ENCODE measurements at places on chromosomes 6 and 20. TPM values are rescaled to one million over a fixed set of nuclear protein-coding genes. Genes with fewer than 3 reads are reported as not detected.
A peak's percentile ranks its signal among the peaks of the same experiment; 100 is the strongest.

DNA sequence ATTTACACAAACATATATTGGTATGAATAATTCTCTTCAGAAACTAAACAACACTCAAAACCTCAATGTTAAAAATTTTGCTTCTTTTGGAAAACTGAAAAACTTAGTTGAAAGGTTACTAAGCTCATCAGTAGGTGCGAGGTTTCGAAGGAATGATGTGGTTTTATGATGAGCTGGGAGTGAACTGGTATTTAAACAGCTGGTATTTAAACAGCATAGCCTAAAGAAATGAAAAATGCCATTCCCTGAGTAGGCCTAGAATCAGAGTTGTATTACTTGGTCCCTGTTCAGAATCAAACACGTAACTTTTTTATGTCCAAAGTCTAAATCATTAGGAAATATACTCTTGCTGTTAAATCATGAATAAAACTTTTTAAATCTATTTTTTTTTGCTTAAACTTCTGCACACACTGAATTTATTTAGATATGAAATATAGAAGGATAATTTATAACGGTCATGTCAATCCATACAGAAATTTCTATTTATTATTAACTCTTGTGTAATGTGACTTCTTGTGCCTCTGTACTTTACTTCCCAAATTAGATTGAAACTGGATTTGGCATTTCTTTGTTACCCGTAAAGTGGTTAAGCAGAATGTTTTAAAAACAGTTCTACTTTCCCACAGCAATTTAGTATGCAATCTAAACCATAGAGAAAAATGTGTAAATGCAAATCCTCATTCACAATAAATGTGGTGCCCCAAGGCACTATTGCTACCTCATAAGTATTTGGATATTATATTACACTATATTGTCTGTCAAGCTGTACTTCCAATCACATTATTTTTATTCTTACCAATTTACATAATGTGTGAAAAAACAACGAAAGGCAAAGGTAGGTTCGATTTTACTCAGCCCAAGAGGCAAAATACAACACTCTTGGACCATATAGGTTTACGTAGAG is 124.1 kb downstream of the HS3ST5 start:
- no peak for DNase-seq

DNA sequence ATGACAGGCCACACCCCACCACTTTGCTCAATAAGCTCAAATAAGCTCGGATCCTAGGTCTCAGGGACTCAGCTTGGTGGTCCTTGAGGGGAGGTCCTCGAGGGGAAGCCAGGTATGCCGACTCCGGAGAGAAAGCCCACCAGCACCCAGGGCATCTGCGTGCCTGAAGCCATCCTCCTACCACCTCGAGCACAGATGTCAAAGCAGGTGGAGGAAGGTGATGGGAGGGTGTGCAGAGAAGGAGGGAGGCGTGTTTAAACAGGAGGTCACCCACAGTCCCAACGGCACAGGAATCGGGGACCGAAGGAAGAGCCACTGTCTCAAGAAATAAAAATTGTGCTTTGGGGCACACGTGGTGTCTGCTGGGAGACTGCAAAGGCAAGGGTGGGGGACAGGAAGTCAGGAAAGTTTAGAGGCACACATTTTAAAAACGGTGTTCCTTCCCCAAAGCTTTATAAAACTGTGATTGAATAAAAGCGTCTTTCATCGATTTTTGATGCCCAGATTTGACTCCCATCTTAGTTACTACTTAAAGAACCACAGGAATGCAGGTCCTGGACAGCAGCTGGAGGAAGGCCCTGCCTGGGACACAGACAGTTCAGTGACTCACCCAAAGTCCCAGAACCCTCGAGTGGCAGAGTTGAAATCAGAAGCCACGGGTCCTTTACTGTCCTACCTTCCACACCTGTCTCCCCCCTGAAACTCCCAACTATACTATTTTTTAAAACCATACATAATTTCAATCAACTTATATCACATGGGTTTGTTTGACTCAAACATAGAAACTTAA is 221.0 kb upstream of the PDE10A start:
- no peak for DNase-seq

GRCh38 chr20:4071178-4071693 is 55.9 kb upstream of the RNF24 start:
- DNase-seq, result no peak

DNA sequence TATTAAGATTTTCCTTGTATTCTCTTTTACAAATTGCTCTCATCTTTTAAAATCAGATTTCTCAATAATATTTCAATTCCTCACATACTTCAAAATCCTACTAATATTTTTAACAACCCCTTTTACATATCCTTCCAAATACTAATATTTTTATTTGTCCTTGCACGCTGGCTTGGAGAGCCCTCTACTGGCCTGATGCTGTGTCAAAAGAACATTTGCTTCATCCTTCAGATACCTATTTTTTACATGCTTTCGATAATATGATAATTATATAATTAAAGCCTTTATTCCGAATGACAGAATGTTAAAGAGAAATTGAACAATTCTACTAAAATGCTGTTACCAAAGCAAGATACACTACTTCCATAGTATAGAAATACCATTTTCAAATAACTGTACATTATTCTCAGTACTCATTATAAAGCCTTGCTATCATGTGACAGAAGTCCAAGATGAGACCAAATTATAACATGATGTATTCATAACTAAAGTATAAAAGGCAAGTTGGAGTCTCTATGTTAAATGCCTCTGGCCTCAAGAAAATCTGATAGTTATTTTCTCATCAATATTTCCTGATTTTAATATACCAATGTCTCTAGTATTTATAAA is 39.0 kb upstream of the PLN start:
- peak; percentile 32 for DNase-seq

DNA sequence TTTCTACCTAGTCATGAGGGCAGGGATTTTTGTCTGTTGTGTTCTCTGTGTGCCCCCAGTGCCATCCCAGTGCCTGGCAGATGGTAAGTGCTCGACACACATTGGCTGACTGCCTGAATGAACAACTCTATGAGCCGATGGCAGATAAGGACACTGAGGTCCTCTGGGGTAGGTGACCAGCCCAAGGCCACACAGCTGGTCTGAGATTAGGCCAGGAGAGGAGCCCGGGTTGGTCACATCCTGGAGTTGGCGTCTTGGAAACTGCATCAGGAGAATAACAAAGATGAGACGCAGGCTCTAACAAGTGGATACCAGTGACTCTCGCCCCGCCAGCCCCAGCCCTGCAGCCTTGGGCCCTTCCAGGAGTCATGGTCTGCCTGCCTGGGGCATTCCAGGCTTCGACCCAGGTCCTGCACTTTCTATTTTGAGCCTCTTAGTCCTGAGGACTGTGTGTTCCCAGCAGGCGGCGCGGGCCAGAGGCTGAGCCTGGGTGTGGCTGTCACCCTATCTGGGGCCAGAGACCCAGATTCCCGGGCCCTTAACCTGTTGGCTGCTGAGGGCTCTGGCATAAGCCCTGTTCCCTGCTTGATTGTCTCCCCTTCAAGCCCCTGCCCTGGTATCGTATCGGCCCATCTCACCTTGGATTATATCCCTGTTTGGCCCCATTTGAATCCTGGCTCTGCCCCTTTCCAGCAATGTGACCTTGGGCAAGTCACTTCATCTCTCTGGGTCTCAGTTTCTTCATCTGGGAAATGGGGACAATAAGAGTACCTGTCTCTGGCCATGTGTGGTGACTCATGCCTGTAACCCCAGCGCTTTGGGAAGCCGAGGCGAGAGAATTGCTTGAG is 88.3 kb downstream of the CEBPB start:
- no peak for DNase-seq

GRCh38 chr20:44584162-44584561 is 1.8 kb downstream of the PKIG start:
- DNase-seq, result no peak

DNA sequence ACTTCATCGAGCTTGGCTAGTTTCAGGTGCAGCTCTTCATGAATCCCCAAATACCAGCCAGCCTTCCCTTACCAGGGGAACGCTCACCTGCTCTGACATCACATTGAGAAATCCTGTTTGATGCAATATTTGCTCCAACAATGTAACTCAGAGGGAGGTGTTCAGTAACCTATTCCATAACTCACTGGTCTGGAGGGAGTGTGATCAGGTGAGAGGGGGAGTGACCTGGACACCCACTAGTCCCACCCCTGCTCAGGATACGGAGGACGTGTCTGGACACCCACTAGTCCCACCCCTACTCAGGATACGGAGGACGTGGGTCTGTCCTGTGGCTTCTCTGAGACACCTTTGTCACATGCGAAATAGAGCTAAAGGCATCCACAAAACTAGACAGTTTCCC is 70.3 kb downstream of the HUS1B start:
- peak; percentile 2 for DNase-seq

GRCh38 chr20:25054096-25054820 is 3.7 kb downstream of the ACSS1 start:
- no peak for DNase-seq

DNA sequence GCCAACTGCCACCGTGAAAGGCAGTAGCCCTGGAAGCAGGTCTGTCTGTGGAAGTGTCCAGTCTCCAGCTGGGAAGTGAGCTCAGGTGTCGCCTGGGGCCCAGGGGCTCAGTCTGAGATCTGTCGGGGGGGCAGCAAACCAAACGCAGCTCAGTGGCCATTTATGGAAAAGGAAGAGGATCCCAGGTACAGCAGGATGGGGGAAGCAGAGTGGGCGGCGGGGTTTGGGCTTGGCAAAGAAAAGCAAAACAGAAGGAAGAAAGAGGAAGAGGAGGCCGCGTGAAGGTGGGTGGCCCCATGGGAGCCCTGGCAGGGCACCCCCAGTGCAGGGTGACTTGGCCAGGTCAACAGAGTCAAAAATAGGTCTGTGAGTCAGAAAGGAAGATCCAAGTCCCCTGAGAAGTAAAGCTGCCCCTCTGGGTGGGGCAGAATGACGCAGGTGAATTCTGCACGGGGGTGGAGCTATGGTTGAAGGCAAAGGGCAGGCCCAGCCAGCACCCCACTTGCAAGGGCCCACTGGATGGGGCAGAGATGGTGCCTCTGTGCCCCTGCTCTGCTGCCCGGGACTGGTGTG is 5.3 kb downstream of the PXDC1 start:
- DNase-seq, result no peak

- DNase-seq, result no peak
Measured at GRCh38 chr20:45408646-45409213, 641 bp downstream of the DBNDD2 start.

DNA sequence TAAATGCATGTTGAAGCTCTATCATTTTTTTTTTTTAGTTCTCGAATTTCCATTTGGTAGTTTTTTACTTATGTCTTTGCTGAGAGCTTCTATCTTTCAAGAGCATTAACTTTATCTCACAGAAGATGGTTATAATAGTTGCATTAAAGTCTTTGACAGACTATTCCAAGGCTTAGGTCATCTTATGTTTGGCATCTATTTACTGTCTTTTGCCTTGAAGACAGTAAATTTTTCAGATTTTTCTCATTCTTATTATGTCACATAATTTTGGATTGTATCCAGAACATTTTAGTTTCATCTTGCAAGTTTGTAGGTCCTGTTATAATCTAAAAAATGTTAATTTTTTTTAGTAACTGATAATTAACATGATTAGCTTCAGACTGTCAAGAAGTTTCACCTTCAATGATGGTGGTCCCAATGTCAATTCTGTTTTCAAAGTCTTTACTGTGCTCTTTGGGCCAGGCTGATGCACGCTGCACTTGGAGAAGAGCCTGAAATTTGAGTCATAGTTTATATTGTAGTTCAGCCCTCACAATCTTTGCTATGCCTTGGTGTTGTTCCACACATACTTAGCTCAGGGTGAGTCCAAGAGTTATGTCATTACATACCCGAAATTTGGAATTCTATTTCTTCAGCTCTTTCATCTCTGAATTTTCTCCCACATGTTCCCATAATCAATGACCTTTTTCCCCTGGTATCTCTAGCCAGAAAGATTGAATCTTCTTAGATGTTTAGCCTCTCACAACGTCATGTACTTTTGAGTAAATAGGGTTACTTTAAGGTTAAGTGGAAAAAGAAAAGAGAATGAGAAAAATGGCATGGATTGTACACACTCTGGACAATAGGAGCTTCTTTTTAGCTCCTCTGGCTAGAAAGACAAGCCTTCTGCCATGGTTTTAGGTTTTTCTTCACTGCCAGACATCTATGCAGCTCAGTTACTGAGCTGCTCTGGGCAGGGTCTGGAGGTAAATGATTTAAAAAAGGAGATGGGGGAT is 110.3 kb upstream of the BTBD3 start:
- DNase-seq, result no peak

DNA sequence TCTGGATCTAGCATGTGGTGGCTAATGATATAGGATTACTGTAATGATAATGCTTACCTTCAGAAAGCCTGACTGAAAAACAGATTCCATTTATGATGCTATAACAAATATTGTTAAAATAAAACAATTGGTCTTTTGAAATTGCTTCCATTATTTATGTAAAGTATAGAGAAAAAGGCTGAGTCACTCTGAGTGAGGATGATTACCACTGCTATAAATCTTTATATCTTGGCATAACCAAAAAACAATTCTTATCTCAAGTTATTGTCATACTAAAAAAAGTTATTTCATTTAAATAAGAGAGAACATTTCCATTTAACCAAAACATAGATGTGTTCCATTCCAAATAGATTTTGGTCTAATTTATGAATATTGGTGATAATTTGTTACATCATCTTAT is 53.0 kb upstream of the DST start:
- DNase-seq, result no peak

DNA sequence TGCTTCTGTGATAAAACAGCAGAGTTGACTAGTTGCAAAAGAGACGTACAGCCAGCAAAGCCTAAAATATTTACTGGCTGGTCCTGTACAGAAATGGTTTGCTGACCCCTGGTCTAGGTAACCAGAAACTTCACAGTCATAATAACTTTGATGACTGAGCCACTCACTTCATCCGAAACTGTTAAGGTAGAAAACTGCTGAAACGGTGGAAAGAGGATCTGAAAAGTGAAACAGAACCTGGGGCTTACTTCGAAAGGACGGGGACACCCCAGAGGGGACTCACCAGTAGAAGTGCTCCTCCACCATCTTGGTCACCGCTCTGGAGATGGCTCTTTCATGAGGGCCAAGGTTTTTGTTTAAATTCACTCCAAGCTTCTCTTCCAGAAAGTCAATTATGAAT is 16.4 kb downstream of the FAXC start:
- DNase-seq, result no peak

DNA sequence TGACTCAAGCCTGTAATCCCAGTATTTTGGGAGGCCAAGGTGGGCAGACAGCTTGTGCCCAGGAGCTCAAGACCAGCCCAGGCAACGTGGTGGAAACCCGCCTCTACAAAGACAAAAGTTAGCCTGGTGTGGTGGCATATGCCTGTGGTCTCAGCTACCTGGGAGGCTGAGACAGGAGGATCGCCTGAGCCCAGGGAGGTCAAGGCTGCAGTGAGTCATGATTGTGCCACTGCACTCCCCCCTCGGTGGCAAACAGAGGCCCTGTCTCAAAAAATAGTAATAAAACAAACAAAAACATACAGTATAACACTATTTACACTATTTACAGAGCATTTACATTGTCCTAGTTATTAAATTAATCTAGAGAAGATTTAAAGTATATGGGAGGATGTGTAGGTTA is 56.0 kb upstream of the PIM1 start:
- DNase-seq, result no peak

GRCh38 chr6:130288065-130288464 is 65.3 kb upstream of the SAMD3 start:
- no peak for DNase-seq

SNAP91 gene
- 0.95 TPM for total RNA-seq

SASH1 gene
- total RNA-seq, result 6.6 TPM

LTA gene
- 0.72 TPM for total RNA-seq

OPN5 gene
- total RNA-seq, result not detected

ISM1 gene
- not detected for total RNA-seq

USP49 gene
- 5.4 TPM for total RNA-seq

PPDPF gene
- total RNA-seq, result 241 TPM

KCNG1 gene
- 7.4 TPM for total RNA-seq
